ENCODE measurements at places on chromosomes 7 and 10.

GRCh38 chr7:113521468-113521867, 397.3 kb downstream of the PPP1R3A start:
- DNase-seq = no peak

DNA sequence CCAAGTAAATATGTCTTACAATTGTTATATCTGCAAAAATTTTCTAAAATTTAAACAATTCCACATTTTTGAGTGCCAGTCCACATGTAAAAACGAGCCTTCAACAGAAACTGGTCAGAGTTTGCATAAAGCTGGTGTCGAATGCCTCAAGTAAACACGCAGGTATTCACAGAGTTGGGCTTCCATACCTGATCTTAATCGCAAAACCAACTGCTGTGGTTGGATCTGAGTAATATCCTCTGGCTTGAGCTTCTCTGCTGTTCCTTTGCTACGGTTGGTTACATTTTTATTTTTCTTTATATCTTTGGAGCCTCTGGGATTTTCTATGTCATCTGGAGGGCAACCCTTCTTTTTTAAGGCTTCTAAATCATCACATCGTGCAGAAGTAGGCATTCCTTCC, 28.4 kb downstream of the ITGB1 start:
- peak; percentile 49 for DNase-seq

DNA sequence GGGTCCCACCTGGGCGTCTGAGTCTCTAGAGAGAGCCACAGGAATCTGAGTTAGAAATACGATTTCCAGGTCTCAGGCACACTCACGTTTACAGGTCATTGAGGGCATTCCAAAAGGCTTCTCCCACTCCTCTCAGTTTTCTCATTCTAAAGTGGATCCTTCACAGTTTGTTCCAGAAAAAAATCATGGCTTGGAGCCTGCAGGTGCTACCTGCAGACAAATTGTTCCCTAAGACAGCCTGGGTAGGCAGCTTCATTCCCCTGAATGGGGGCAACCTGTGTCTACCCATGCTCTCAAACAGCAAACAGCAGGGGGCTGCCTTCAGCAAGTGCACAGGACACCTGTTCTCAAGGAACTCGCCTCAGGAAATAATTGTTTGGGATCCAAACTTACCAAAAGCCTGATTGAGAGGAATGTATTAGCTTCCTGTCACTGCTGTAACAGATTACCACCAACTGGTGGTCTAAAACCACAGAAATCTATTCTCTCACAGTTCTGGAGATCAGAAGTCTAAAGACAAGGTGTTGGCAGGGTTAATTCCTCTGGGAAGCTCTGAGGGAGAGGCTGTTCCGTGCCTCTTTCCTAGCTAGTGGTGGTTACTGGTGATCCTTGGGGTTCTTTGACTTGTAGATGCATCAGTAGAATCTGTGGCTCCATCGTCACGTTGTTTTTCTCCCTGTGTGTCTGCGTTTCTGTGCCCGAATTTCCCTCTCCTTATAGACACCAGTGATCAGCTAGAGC, 117.2 kb downstream of the RAB11FIP2 start:
- no peak for DNase-seq

DNA sequence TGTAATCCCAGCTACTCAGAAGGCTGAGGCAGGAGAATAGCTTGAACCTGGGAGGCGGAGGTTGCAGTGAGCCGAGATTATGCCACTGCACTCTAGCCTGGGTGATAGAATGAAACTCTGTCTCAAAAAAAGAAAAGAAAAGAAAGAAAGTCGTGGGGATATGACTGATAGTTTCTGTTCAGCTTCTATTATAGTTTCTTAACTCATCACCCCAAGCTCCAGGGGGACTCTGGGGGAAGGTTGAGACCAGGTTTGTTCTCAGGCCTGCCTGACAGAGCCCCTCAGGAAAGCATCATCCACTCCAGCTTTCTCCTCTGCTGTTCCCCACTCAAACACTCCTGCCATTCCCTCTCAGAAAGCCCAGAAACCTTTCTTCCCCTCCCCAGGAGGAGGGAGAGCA, 542.4 kb upstream of the GALNT17 start:
- DNase-seq = no peak

DNA sequence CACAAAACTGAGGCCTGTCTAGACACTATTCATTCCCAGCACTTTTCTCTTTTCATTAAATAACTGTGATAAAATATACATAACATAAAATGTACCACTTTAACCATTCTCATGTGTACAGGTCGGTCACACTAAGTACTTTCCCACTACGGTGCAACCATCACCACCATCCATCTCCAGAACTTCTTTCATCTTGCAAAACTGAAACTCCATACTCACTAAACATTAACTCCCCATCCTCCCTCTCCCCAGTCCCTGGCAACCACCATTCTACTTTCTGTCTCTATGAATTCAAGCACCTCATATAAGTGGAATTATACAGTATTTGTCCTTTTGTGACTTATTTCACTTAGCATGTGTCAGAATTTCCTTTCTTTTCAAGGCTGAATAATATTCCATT, 53.0 kb downstream of the ARHGAP12 start:
- no peak for DNase-seq

GRCh38 chr10:22780474-22780885, 66.1 kb upstream of the PIP4K2A start:
- DNase-seq = no peak

DNA sequence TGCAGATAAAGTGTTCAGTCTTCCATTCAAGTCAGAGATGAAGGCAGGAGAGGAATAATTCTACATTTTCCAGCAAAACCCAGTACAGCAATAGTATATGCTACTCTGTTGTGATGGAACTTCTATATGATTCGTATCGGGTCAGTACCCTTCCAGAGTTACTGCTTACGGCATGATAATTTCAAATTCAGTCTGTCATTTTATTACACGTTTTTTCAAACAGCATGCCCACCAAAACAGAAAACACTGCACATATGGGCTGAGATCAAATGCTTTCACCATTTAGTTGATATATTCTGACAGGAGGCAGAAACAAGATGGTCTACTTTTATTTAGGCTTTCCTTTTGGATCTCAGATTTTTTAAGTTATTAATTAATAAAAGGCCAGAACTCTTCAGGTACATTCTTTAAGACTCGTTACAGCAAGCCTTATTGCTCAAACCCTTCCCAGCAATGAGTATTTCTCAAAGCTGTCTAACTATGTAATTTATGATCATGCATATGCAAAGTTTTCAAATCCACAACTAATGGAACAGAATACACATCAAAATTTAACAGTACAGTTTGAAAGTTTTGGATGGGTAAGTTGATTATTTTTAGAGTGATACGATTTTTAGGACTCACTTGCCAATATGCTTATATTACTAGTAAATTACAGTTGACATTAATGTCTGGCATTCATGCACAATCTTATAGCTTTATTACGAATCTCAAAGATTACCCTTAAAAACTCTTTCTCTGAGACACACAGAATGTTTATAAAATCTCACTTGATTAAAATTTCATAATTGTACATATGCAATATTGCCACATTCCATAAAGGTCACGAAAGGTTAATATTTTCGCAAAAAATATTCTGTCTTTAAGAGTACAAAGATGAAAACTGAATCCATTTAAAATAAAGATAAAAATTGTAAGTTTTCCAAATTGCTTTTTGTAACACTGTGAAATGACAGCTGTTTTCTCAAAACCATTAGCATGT, 91.0 kb downstream of the ANK3 start:
- DNase-seq = no peak
